ENCODE measurements at places on chromosomes 7 and 10. TPM values are rescaled to one million over a fixed set of nuclear protein-coding genes. Genes with fewer than 3 reads are reported as not detected.

GRCh38 chr10:109982812-109983211 lies 25.0 kb upstream of the ADD3 start:
- DNase-seq: no peak

DNA sequence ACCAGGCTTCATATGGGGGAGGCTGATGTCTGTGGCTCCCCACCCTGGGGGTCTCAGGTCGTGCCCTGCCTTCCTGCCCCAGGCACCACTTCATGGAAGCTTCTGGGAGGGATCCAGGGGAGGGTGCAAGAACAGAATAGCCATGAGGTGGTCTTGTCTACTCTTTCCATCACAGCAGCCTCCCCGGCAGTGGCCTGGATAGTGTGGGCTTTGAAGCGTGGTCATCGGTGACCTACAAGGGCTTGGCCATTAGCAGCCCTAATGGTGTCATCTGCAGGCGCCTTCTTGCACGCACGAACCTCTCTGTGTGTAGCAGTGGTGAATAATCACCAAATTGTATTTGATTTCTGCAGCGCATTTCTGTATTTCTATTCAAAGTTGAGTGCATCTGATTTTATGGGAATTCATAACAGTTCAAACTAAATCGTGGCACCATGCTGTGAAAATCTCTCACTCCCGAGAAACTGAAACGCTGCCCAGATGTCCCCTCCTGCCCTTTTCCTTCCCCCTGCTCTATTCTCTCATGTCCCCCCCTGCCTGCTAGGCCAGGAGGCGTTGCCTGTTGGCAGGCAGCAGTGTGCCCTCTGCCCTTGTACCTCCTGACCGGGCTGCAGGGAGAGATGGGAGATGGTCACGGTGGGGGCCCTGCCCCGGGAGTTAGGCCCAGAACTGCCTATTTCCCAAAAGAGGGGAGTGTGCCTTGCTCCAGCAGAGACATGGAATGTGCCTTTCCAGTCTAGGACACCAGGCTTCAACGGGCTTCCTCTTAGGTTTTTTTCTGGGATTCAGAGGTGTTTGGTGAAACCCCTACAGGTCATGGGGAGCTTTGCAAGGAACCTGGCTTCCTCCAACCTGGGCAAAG lies 34.8 kb downstream of the CDH23 start:
- no peak for DNase-seq

CRYGN gene
- 0.90 TPM for total RNA-seq

GRCh38 chr7:14478834-14479510 lies 423.6 kb downstream of the DGKB start:
- DNase-seq: no peak

REPIN1 gene
- 110 TPM for total RNA-seq

DNA sequence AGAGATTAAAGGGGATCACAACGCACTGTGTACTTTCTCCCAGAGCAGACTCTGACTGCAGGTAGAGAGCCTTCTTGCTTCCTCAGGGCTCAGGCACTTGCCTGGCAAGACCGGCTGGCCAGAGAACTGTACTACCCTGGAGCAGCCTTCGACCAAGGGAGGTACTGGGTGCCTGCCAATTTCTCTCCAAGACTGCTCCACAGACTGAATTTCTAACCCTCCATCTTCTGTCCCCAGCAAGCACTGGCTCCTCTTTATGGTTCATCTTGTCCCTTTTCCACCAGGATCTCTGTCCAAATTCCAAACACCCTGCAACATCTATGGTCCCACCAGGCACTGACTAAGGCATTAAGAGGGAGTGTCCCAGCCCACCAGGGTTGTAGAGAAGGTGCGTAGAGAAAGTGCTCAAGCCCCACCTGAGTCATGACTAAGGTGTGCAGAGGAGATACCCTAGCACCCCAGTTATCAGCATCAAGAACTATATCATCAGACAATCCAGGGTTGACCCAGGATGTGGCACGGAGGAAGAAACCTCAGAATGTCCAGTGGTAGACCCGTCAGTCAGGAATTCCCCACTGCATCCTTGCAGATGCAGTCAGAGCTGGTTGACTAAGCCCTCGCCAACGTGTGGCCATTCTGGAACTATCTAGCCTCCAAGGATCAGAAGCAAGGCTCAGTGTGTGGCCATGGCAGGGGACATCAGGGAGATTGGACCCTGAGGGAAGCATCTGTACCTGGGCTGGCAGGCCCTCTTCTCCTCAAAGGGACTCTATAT lies 60.9 kb upstream of the CAMK2B start:
- peak; percentile 38 for DNase-seq

DNA sequence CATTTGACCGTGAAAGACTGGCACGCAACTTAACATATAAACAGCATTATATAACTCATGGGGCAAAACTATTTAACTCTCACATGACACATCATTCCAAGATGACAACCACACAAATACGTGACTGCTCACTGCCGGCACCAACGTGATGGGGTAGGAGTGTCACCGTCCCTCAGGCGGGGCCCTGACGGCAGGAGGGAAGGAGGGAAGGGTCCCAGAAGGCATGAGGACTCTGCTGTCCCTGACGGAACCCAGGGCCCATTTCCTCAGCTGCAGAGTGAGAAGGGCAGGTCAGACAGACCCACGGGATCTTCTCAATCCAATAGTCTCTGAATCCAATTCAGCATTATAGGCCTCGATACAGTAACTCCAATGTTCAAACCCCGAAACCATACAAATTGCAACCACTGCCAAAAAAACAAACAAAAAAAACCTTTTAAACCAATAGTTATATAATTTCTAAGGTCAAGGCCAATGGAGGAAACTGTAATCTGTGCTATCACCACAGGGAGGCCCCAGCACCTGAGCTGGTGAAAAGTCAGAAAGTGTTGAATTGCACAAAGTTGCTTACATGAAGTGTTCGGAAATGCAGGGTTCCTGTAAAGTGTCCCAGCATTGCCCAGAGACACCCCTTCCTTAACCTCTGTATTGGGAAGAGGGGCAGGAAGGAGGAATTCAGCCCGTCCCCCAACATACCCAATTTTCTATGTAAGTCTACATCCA lies 137.4 kb downstream of the TNS3 start:
- no peak for DNase-seq

- DNase-seq: peak; percentile 63
Measured at GRCh38 chr7:2175514-2175913, 57.2 kb downstream of the MAD1L1 start.

ZNF438 gene
- 13.4 TPM for total RNA-seq

GRCh38 chr7:123191132-123191531 lies 8.6 kb downstream of the SLC13A1 start:
- DNase-seq: no peak

- peak; percentile 34 for DNase-seq
Measured at GRCh38 chr10:129755621-129756020, 208.5 kb downstream of the EBF3 start.
